ENCODE measurements at places on chromosomes 2 and 18. TPM values are rescaled to one million over a fixed set of nuclear protein-coding genes. Genes with fewer than 3 reads are reported as not detected.

SATB2 gene
- polyA plus RNA-seq = 1.6 TPM

HNMT gene
- polyA plus RNA-seq = 3.8 TPM

LHCGR gene
- polyA plus RNA-seq = 0.03 TPM

LYPD6 gene
- polyA plus RNA-seq = 0.07 TPM

GPR45 gene
- 0.03 TPM for polyA plus RNA-seq

PIEZO2 gene
- polyA plus RNA-seq = 0.03 TPM

APLF gene
- polyA plus RNA-seq = 1.4 TPM

MCM6 gene
- polyA plus RNA-seq = 3.3 TPM
